ENCODE measurements at places on chromosomes 16 and 17.

GRCh38 chr16:84481051-84481735, 23.3 kb downstream of the MEAK7 start:
- DNase-seq, result no peak

DNA sequence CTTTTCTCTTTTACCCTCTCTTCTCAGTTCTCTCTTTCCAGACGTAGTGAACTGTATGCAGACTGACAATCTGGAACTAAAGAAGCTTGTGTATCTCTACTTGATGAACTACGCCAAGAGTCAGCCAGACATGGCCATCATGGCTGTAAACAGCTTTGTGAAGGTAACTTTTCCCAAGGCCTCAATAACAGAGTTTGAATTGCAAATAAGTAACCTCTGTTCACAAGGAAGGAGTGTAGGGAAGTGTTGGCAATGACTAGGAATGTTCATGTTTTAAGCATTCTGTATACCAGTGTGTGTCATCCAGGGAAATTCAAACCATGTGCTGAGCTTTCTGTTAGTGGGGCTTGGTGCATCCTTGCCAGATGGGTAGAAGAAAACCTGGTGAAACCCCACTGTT, 18.6 kb downstream of the AP2B1 start:
- no peak for DNase-seq

DNA sequence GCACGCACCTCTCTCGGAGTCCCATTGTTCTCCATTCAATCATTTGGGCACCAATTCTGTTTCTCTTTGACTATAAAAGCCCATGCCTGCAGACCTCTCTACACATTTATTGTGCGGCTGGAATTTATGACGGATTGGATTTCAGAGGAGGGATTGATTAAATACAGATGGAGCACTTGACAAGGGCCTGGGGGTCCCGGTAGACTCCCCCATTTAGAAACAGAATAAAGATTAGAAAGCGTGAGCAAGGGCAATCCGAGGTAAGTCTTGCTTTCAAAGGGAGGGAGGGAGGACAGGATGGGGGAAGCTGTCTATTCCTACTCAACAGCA, 15.1 kb upstream of the PITPNM3 start:
- no peak for DNase-seq

GRCh38 chr16:19348578-19349315, 63.2 kb downstream of the CLEC19A start:
- no peak for DNase-seq

DNA sequence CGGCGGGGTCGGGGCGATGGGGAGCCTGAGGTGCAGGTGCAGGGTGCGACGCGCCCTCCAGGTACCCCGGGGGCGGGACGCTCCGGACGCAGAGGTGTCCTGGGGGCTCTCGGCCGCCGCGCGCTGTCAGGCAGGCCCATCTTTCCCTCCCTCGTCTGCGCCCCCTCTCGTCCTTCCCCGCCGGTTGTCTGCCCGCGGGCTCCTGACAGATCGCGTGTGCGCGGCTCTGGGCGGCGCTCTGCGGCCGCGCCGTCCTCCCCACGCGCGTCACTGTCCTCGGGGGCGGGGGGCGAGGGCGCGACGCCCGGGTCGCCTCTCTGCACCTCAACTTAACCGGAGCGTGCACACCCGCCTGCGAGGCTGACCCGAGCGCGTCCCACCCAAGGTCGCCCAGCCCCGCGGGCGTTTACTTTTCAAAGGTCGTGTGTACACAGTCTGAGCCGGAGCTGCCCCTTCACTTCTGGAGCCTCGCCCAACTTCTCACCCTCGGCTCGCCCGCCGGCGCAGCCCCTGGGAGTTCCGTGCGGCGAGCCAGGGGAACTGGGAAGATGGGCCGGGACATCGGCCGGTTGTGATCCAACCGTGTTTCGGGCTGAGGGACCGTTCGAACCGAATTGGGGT, 512 bp downstream of the AKAP1 start:
- DNase-seq, result peak; percentile 53

DNA sequence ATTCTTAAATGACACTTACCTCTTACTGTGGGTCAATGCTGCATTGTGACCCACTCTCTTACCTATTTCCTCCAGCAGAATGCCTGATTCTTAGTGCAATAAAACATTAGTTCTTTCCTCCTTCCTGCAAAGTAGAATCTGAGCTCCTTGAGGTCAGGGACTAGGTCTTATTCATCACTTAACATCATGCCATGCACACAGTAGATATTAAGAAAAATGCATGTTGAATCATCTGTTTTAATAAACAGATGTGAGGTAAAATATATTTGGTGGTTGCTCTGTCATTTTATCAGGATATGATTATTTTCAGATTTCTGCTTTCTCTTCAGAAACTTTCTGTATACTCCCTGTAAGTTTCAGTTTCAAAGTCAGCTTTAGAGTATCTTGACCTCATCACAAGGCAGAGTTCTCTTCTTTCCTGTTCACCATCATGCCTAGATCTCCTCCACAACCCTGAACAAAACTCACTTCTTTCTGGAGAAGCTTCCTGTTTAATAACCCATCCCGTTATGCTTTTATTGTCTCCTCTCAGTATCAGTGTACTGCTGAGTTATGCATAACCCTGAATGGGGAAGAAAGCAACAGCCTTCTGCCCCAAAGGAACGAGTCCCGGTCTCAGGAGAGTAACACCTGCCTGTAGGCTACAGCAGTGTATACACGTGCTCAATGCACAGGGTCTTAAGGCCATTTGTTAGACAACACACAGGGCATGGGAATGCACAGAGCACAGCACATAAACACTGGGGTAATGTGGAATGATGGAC, 30.3 kb upstream of the SUPT4H1 start:
- DNase-seq, result no peak

DNA sequence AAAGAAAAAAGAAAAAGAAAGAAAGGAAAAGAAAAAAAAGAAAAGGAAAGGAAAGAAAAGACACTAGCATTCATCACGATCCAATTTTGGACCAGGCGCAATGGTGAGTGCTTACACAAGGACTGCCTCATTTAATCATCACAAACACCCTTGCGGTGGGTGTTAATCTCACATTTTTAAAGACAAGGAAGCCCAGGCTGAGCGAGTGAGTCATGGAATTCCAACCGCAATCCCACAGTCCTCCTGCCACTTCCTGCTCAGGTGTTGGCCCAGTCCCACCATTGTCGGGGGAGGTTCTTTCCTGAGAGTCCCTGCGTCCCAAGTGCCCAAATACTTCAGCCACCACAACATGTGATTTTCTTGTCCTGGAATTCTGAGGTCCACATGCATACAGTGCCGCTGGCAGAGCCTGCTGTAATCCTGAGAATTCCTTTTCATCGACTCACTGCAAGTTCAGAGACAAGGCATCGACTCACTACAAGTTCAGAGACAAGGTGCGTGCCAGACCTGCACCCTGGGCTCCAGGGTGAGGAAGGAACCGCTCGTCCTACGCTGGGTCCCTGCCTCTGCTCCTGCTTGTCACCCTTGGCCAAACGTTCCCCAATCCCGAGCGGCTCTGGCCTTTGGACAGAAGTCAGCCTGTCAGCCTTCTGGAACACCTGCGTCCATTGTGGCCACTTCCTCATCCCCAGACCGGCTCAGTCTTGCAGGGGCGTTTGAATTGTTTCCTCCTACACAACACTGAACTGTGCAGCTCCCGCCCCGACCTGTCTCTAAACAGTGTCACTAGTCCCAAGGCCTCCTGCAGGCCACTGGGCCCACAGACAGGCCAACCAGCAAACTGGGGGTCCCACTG, 5.8 kb downstream of the ZG16B start:
- DNase-seq, result no peak
